ENCODE measurements at places on chromosomes 2 and 18.

GRCh38 chr2:36606925-36607324 lies 9.0 kb upstream of the FEZ2 start:
- H3K27ac ChIP-seq, result no peak overlapping the region
- H3K27me3 ChIP-seq, result no peaks in the 10 kb centered on the region

DNA sequence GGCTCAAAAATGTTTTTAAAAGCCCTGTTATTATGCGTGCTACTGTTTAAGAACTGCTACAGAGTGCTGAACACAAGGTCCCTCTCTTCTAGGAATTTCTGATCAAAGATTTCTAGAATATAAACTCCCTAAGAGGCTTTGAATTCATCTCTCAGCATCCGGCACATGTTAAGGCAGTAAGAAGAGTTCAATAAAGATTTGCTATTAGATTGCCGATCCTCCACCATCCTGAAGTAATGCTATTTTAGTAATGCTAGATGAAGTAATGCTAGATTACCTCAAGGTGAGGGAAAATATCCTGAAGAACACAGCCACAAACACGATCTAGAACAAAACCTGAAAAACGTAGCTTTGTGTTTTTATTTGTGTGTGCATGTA lies 949 bp upstream of the MYL12B start:
- DNase-seq, result no peak
- peak overlapping the region; percentile 95 for H3K27ac ChIP-seq
- H3K4me1 ChIP-seq, result peaks cover 52% of the 10 kb centered on the region

GRCh38 chr2:38505779-38506178 lies 96.9 kb downstream of the HNRNPLL start:
- H3K4me1 ChIP-seq, result no peaks in the 10 kb centered on the region
- no peaks in the 10 kb centered on the region for H3K36me3 ChIP-seq
- H3K4me3 ChIP-seq, result no peak overlapping the region
- no peak for DNase-seq
- no peak overlapping the region for H3K27ac ChIP-seq

GRCh38 chr2:207630491-207630890 lies 5.3 kb upstream of the METTL21A start:
- no peaks in the 10 kb centered on the region for H3K27me3 ChIP-seq
- no peak overlapping the region for H3K27ac ChIP-seq
- no peak for DNase-seq
- no peaks in the 10 kb centered on the region for H3K36me3 ChIP-seq

DNA sequence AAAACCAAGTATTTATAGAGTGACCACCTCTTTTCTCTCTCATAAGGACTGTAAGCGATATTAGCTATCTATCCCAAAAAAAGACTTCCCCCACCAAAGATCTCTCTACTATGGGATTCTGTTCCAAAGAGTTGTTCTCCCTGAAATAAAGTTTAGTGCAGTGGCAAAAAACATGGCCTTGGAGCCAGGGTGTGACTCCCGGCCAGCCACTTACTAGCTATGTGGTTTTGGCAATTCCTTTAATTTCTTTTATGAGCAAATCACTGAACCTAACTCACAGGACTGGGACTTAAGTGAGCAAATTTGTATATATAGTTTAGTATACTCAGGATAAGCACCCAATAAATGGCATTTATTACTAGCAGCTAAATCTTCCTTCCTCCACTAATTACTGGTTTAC lies 42.6 kb downstream of the SESTD1 start:
- no peaks in the 10 kb centered on the region for H3K4me1 ChIP-seq
- DNase-seq, result no peak
- no peaks in the 10 kb centered on the region for H3K27me3 ChIP-seq
- H3K4me3 ChIP-seq, result no peak overlapping the region
- no peak overlapping the region for H3K27ac ChIP-seq

- no peaks in the 10 kb centered on the region for H3K36me3 ChIP-seq
- H3K27me3 ChIP-seq, result no peaks in the 10 kb centered on the region
- H3K4me1 ChIP-seq, result no peaks in the 10 kb centered on the region
These were observed 301.4 kb downstream of the GALNT13 start for GRCh38 chr2:154173164-154173563.

DNA sequence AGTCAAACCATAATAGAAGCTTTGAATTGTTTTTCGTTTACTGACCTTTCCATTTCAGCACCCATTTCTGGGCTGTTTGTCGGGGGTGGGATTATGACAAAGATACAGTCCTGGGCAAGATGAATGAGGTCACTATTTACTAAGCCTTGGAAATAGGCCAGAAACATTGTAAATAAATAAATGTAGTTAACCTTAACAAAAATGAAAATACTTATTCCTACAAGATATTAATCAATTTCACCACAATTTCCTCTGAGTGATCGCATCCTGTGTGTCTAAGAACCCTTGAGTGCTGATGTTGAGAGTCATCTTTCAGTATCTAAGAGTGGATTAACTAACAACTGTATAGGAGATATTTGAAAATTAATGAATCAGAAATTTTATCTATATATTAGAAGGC lies 14.0 kb downstream of the ITGA4 start:
- no peaks in the 10 kb centered on the region for H3K27me3 ChIP-seq
- peaks cover 64% of the 10 kb centered on the region for H3K36me3 ChIP-seq
- H3K4me3 ChIP-seq, result no peak overlapping the region
- peaks cover 27% of the 10 kb centered on the region for H3K4me1 ChIP-seq

DNA sequence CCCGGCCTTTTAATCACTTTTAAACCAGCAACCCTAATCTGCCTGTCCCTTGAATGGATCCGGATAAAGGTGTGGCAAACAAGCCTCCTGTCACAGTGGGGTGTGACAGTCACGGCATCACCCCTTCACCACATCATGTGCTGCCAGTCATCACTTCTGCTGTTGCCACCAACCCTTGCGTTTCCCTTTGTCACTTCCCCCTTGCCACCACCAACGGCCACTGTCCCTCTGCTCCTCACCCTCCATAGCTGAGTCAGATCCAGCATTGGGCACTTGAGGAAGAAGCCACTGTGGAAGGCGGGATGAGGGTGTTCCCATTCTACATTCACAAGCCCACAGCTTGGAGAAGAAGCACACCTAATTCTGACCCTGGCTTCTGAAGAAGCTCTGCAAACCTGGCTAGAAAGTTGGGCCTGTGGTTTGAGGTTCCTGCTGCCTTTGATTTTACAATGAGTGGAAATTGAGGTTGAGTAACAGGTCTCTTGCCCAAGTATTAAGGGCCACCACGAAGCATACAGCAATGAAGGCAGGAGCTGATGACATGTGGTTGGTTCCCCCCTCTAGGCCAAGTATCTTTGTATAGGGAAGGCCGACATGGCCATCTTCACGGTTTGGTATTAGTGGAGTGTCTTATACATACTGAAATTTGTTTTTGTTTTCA lies 22.9 kb upstream of the DARS1 start:
- H3K27me3 ChIP-seq, result no peaks in the 10 kb centered on the region
- no peak overlapping the region for H3K4me3 ChIP-seq
- peak overlapping the region; percentile 92 for H3K27ac ChIP-seq

DNA sequence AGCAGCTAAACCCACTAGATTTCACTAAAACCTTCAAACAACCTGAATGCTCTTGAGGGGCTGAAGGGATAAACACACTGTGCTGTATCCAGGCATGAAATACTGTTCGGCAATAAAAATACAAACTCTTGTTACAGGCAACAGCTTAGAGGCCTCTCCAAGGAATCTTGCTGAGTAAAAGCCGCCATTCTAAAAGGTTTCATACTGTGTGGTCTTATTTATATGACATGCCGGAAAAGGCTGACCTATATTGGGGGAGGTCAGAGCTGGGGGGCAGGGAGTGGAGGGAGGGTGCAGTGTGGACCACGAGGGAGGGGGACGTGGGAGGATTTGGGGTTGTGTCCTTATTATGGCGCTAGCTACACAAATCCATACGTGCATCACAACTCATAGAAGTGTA lies 136.2 kb downstream of the MBP start:
- no peaks in the 10 kb centered on the region for H3K36me3 ChIP-seq
- no peak overlapping the region for H3K4me3 ChIP-seq
- H3K27me3 ChIP-seq, result no peaks in the 10 kb centered on the region
- no peak overlapping the region for H3K27ac ChIP-seq

DNA sequence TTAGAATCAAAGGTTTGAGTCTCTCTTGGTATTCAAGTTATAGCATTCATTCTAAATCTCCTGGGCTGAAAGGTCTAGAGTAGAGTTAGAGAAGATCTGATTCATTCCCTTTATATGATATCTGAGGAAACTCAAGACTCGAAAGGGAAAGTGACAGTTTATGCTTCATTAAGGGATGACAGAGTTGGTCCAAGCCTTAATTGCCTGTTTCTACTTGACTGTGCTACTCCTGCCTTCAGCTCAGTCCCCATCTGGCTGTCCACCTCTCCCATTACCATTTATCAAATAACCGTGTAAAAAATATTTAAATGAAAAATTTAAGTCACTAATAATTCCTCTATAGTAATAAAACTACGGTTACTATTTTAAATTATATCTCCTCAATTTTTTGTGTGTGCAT lies 537.1 kb upstream of the MEX3C start:
- H3K36me3 ChIP-seq, result no peaks in the 10 kb centered on the region
- no peak for DNase-seq
- H3K27me3 ChIP-seq, result no peaks in the 10 kb centered on the region
- H3K4me3 ChIP-seq, result no peak overlapping the region

GRCh38 chr2:113278742-113279139 lies at the start of gene PAX8:
Gene PAX8, minus strand, starts transcription at chr2:113278921. Its CDS starts 527 bp downstream, at chr2:113278394.
- H3K27me3 ChIP-seq, result peaks cover 69% of the 10 kb centered on the region
- H3K4me3 ChIP-seq, result peak within 1 kb of the TSS; percentile 1
- no peaks in the 10 kb centered on the region for H3K36me3 ChIP-seq
- no peak for DNase-seq
- H3K4me1 ChIP-seq, result peaks cover 34% of the 10 kb centered on the region

DNA sequence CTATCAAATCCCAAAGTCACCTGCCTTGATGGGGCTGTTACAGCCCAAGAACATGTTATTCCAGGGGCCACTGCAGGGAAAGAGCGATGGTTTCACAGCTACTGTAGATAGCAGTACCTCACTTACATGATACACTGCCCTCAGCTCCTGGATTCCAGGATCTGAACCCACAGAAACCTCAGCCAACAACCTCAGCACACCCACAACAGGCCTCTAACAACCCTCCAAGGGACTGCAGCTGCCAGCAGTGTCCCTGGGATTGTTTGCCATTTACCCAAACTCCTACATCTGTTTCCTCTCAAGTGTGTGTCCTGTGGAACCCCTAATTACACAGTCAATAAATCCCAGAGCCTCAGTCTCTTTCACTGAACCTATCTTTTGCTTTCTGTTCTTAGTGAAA lies 28.2 kb downstream of the OSBPL1A start:
- peak; percentile 14 for DNase-seq
- H3K4me3 ChIP-seq, result no peak overlapping the region
- no peak overlapping the region for H3K27ac ChIP-seq

DNA sequence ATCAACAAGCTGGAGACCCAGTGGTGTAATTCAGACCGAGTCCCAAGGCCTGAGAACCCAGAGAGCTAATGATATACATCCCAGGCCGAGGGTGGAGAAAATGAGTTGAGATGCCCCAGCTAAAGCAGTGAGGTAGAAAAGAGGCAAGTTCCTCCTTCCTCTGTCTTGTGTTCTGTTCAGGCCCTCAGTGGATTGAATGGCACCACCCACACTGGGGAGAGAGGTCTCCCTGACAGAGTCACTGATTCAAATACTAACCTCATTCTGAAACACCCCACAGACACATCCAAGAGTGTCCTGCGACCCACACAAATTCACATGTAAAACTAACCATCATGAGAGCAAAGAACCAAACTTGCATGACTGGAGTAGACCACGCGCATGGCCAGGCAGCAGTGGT lies 215.3 kb downstream of the ANAPC1 start:
- no peaks in the 10 kb centered on the region for H3K4me1 ChIP-seq
- no peak overlapping the region for H3K4me3 ChIP-seq
- DNase-seq, result no peak

GRCh38 chr2:69816923-69817542 lies 12.4 kb upstream of the GMCL1 start:
- peaks cover 40% of the 10 kb centered on the region for H3K36me3 ChIP-seq
- no peak overlapping the region for H3K4me3 ChIP-seq
- peaks cover 5% of the 10 kb centered on the region for H3K4me1 ChIP-seq
- peak; percentile 94 for DNase-seq
- no peak overlapping the region for H3K27ac ChIP-seq

- H3K4me1 ChIP-seq, result peaks cover 37% of the 10 kb centered on the region
- H3K36me3 ChIP-seq, result no peaks in the 10 kb centered on the region
- DNase-seq, result no peak
These were observed at the start of gene ADCYAP1 for GRCh38 chr18:904218-905090. Gene ADCYAP1, plus strand, starts transcription at chr18:904871. Its CDS starts 516 bp downstream, at chr18:905387.

DNA sequence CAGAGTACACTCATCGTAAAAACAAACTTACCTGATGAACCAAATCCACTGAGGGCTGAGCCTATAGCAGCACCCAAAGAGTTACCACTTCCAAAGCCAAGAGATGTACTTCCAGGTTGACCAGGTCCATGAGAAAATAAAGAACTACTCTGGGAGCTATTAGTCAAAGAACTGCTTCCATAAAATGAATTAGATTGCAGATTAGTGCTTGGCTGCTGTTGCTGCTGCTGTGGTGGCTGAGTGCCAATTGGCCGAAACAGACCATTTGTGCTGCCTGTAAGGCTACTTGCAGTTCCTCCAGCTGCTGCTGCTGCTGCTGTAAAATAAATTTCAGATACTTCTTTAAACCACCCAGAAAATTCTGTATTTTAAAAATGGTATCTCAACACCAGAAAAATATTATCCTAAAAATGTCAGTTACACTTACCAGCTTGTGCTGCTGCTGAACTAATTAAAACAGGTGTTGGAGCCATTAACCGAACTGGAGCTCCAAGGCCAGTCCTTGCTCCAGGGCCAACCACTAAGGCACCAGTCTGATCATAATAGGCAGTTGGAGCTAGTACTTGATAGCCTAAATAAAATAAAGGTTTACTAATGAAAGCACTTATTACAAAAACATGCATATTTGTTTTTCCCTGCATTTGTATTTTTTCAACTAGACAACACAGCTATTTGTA lies 58.1 kb upstream of the SDC1 start:
- H3K27ac ChIP-seq, result no peak overlapping the region
- H3K4me3 ChIP-seq, result no peak overlapping the region
- H3K27me3 ChIP-seq, result no peaks in the 10 kb centered on the region
- no peaks in the 10 kb centered on the region for H3K4me1 ChIP-seq

DNA sequence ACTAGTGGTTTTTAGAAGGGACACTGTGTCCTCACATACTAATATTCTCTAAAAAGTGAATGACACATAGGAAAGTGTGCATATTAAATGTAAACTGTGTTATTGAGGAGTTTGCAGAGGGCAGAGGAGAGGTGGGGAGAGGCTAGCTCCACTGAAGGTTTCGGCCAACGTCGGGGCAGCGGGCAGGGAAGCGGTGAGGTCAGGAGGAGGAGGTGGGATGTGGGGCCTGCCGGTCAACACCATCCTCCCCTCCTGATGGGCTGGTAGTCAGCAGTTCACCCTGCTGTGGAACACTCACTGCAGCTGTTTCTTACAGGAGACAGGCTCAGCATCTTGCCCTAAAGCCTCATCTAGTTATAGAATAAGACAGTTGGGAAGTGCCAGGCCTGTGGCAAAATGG lies 74.2 kb downstream of the ARHGEF4 start:
- H3K27me3 ChIP-seq, result peaks cover 29% of the 10 kb centered on the region
- H3K27ac ChIP-seq, result no peak overlapping the region
- H3K4me1 ChIP-seq, result no peaks in the 10 kb centered on the region
- H3K36me3 ChIP-seq, result no peaks in the 10 kb centered on the region
- H3K4me3 ChIP-seq, result no peak overlapping the region

DNA sequence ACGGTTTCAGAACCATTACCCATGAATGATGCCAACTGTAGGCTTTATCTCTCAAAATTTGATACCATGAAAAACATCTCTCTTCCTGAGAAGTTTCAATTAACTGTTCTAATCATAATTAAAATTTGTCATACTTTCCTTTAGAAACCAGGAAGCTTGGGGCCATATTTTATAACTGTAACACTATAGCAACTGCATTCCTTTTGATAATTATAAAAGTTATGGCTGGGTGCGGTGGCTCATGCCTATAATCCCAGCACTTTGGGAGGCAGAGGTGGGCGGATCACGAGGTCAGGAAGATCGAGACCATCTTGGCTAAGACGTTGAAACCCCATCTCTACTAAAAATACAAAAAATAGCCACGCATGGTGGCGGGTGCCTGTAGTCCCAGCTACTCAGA lies 70.6 kb downstream of the DNAH7 start:
- no peak overlapping the region for H3K4me3 ChIP-seq
- DNase-seq, result no peak
- no peak overlapping the region for H3K27ac ChIP-seq

All from common myeloid progenitor, CD34-positive (primary cell).